ENCODE measurements at places on chromosomes 2 and 18.

GRCh38 chr2:24546669-24547068, 55.6 kb downstream of the NCOA1 start:
- DNase-seq: no peak

GRCh38 chr2:187338679-187339121, 109.4 kb downstream of the CALCRL start:
- no peak for DNase-seq

- no peak for DNase-seq
These were observed 305.7 kb upstream of the PKDCC start for GRCh38 chr2:41741951-41742595.

DNA sequence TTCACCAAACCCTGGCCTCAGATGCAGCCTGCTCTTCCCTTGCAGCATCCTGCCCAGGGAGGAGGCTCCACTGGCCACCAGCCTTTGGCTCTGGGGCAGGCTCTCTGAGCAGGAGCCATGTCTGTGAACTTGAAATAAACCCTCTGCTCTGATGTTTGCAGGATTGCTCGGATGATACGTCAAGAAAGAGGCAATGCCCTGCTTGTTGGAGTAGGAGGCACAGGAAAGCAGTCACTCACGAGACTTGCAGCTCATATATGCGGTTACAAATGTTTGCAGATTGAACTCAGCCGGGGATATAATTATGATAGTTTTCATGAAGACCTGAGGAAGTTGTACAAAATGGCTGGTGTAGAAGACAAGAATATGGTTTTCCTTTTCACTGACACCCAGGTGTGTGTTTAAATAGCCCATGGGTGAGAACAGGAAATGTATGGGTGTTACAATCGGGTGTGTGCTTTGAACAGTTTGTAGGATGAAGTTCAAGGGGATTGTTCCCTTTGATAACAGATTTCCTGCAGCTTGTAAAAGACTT, 177.9 kb downstream of the DNAH6 start:
- no peak for DNase-seq

DNA sequence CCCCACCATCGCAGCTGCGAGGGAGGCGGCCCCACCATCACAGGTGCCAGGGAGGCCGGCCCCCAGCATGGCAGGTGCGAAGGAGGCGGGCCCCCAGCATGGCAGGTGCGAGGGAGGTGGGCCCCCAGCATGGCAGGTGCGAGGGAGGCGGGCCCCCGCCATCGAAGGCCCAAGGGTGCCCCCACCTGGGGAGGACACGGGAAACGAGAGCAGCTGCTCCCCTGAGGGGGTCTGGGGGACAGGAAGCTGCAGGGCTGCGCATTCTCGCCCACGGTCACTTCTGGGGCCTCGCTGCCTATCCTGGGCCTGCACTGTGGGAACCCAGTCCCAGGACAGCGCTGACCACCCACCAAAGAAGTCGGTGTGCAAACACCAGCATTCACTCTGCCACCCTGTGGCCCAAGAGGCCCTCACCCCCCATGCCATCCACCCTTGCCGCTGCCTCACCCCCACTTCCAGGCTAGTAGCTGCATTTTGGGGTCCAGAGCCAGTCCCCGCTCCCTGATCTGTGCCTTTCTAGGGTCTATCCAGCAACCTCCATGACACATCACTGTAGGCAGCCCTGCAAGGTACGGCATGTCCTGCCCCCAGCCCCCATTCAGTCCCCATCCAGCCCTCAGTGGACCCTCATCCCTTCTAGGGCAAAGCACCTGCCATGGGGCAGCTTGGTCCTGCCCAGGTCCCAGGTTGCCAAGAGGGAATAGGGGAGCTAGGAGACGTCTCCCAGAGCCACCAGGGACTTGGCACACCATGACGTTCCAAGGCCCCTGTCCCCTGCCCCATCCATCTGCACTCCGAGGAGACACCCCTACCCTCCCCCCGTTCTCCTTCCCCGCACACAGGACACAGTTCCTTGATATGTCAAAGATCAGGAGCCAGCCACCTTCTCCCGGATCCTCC, 24.0 kb upstream of the GPC1 start:
- DNase-seq: no peak

- no peak for DNase-seq
These were observed 6.1 kb upstream of the DCC start for GRCh38 chr18:52333860-52334259.

GRCh38 chr2:76731157-76731556, 791.0 kb downstream of the LRRTM4 start:
- no peak for DNase-seq

DNA sequence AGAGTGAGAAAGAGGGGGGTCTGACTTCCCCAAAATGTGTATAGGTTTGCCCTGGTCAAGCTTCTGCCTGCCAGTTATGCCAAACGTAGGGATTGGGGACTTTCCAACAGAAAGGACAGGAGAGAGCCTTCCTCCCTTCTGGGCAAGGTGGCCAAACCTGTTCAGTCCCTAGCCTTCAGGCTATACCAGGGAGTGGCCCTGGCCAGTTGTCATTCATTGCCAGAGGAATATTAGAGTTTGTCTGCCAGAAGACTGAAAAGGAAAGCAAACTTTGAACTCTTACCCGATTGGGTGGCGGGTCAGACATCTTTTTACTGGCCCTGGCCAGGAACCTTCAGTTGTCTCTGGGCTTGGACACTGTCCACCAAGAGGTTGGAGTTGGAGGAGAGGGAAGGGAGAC, 22.1 kb downstream of the RAB3GAP1 start:
- DNase-seq: no peak

GRCh38 chr2:207202645-207203044, 36.9 kb upstream of the KLF7 start:
- no peak for DNase-seq

GRCh38 chr2:228556717-228557116, 375.2 kb upstream of the SPHKAP start:
- DNase-seq: no peak

- no peak for DNase-seq
These were observed 618 bp upstream of the LYPD1 start for GRCh38 chr2:132670496-132671150.

- DNase-seq: no peak
These were observed 33.1 kb upstream of the DYNAP start for GRCh38 chr18:54557958-54558357.

GRCh38 chr18:50199346-50199855, 4.5 kb upstream of the MYO5B start:
- peak; percentile 5 for DNase-seq

GRCh38 chr2:205482399-205483081, 199.8 kb upstream of the NRP2 start:
- DNase-seq: no peak

GRCh38 chr2:109203246-109204011, 74.4 kb downstream of the SH3RF3 start:
- DNase-seq: no peak

GRCh38 chr2:181753686-181754085, 73.4 kb upstream of the NEUROD1 start:
- DNase-seq: no peak

GRCh38 chr2:38277245-38278116, 99.6 kb downstream of the ATL2 start:
- no peak for DNase-seq

DNA sequence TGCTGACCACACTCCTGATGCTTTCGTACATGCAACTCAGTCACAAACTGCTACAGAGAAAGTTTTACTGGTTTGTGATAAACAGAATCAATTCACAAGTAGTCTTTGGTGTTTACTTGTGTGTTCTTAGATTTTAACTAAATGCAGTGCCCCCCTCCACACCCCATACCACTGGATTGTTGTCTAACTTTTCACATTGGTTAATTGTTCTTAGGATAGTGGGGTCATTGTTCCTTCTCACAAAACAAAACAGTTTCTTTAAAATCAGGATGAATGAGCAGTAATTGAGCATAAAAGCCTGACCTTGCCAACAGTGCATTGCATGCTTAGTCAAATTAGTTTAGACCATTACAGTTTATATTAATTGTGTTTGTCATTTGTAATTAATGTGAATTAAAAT, 14.1 kb upstream of the PNPT1 start:
- no peak for DNase-seq

GRCh38 chr18:50313031-50313607, 25.6 kb upstream of the CXXC1 start:
- DNase-seq: no peak

DNA sequence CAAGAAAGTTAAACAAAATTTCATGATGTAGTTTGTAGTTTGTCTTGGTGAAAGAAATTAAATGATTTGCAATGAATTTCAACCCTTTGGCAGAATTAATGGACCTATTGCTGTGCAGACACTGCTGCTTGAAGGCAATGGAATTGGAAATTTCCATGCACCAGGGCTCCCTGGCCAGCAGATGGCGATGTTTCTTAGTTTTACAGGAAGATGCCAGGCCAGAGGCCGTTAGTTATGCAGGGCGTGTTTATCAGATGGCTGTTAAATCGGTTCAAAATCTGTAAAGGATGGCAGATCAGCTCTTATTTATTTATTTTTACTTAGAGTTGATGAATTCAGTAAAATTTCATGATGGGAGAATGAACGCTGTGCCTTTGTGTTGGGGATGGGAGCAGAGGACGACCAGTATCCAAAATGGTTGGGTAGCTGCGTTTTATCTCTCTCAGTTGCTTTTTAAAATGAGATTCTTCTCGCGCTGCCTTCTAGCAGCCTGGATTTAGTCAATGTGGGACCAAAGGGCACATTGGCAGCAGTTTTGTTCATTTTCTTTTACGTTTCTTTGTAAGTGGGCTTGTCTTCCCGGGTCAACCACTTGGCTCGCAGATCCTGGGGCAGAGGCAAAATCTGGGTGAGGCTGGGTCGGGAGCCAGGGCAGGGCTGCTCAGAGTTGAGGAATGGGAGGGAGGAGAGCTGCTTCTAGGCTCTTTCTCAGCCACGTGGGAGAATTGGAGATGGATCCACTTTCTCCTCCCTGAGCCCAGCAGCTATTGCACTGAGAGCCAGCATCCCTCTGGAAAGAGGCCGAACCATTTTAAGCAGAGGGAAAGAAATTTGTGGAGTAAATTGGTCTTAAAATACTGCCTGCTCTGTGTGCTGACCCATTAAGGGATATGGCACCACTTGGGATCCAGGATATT, 344.0 kb downstream of the PIK3C3 start:
- DNase-seq: peak; percentile 55

DNA sequence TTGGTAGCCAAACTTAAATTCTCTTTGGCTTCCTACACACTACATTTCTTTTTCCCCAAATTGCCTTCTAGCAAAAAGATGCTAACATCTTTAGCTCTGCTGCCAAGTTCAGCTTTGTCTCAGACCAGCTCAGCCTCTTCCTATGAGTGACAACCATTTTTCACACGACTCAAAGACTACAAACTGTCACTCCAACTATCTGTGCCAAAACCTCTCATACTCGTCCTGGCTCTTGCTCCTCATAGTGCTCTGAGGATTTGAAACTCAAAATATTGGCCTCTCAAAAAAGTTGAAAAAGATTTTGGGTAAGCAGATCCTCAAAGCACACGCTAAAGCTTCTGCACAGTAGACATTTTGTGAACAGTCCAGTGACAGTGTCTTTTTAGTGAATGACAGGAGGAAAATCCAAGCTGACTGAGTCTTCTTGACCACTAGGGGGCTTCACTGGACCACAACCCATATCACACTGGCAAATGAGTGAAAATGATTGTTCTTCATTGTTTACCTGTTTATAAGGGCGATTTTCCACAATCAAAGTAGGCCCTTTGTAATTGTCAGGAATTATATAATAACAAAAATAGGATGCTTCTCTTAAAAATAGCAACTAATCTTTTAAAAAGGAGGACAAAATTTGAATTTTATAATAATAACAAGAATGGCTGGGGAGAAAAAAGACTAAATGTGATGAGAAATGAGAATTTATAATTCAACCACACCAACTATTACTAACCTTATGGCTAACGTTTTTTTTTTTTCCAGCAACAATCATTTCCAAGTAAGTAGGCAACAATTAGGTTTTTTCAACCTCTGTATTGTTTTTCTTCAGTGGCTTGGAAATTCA, 85.5 kb upstream of the PGAP1 start:
- peak; percentile 35 for DNase-seq

DNA sequence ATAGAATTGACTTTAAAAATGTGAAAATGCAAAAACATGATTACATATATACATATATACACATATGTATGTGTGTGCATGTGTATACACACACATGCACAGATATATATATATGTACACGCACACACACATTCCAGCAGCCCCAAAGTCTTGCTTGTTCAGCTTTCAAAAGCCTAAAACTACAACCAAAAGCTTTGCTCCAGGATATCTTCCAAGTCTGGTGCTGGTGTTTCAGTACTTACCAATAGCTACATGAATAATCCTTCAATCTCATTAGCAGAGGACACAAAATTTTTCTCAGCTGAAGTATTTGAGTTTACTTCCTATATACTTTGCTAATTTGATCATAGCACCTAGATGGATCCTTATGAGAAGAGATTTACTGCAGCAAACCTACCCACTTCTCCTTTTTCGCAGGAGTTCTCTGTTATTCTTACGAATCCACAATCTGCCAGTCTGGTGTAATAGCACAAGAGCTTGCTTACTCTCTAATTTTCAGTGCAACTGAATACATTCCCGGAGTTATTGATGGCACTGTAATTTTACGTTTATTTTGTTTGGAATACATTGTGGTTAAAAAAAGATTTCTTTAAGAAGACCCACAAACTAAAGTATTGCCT, 553.3 kb downstream of the ARHGAP15 start:
- DNase-seq: no peak

DNA sequence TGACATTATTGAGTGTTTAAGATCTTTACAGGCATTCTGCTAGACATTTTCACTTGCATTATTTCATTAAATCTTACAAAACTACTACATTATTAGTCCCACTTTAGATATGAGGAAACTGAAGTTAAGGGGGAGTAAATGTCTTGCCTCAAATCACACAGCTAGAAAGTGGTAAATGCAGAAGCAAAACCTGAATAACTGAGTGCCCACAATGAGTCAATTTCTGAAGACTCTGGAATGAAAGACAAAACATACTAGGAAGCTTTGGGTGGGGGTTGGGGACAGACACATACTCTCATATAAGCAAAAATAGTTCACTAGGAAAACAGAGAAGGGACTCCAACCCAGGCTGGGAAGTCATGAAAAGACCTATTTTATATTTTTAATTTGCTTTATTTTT, 214.4 kb upstream of the LRATD1 start:
- no peak for DNase-seq

GRCh38 chr18:58223717-58224424, 179.8 kb downstream of the NEDD4L start:
- DNase-seq: peak; percentile 76

DNA sequence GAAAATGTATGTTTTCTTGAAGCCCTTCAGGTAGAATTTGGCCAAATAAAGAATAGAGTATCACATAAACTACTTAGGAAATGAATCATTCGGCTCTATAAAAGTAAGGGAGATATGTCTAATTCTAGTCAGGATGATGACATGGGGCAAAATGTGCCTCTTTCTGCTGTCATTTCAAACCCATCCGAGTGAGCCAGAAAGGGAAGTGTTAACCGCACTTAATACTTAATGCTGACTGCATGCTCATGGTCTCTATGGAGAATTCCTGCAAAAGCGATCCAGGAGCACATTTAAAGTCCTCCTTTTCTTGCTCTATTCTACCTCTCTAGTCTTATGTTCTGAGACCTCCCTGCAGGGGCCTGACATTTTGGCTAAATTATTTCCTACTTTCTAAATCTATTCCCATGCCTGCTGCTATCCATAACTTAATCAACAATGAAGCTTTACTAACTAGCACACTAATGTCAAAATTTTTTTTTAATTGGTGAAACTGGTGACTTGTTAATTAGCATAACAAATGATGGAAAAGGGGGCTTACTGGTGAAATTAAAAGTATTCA, 127.4 kb downstream of the CDC42EP3 start:
- DNase-seq: no peak

- peak; percentile 22 for DNase-seq
These were observed 56.0 kb downstream of the METTL4 start for GRCh38 chr18:2515171-2515787.

GRCh38 chr2:45643543-45644542, 7.6 kb upstream of the PRKCE start:
- no peak for DNase-seq

- DNase-seq: no peak
These were observed 102.8 kb upstream of the FZD7 start for GRCh38 chr2:201930831-201931230.
